ENCODE measurements at places on chromosomes 16 and 17.

DNA sequence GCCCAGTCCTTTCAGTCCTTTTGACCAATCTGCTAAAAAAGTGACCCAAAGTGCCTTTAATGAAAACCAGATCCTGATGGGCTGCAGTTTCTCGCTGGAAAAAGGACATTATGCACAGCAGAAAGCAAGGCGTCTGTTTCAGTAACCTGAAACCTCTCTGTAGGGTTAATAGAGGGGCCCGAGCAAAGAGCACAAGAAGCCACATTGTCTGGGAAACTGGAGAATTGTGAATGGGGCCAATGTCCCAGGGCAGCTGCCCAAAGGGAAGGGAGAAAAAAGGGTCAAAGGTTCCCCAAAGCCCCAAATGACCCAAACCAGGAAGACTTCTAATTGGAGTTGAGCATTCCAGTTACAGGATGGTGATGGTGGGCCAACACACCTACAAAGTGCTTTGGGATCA, 3.0 kb downstream of the OTOA start:
- no peak for DNase-seq

- no peak for DNase-seq
These were observed 573 bp upstream of the CDK10 start for GRCh38 chr16:89685916-89686315.

- DNase-seq = no peak
These were observed 152.3 kb downstream of the PCTP start for GRCh38 chr17:55903028-55903690.

DNA sequence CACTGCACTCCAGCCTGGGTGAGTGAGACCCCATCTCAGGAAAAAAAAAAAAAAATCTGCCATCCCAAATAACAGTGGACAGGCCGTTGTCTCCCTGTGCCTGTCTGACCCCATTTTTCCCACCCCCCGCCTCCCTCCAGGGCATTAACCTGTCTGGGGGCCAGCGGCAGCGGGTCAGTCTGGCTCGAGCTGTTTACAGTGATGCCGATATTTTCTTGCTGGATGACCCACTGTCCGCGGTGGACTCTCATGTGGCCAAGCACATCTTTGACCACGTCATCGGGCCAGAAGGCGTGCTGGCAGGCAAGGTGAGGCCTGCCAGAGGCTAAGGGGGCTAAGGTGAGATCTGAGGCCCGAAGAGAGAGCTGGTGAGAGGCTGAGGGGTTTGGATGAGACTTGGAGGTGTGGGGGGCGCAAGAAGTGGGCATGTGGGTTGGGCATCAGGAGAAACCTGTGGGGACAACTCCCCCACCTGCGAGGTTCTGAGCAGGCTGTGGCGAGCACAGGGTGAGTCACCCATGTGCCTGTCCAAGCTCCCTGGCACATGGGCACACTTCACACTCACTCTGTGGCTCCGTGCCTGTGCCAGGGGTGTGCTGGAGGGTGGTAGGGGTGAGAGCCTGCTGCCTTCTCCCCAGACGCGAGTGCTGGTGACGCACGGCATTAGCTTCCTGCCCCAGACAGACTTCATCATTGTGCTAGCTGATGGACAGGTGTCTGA, 34.7 kb downstream of the ANKRD40 start:
- no peak for DNase-seq

DNA sequence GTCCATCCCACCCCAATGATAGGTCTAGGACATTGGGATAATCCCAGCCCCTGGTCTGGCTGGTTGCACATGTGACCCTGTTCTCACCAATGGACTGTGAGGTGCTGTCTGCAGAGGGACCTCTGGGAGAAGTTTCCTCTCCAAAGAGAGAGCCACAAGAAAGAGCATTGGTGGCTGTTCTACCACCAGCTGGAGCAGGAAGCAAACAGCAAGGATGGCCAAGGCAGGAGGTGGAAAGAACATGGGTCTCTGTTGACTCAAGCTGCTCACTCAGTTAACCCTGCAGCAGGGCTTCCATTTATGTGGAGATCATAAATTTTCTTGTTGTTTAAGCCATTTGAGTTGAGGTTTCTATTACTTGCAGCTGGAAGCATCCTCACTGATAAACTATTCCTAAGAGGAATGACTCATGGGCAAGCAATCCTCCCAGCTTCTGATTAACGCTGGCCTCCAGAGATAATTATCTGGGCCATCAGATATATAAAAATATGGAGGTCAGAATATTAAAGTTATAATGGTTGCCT, 52.6 kb downstream of the CYB5B start:
- DNase-seq = no peak

DNA sequence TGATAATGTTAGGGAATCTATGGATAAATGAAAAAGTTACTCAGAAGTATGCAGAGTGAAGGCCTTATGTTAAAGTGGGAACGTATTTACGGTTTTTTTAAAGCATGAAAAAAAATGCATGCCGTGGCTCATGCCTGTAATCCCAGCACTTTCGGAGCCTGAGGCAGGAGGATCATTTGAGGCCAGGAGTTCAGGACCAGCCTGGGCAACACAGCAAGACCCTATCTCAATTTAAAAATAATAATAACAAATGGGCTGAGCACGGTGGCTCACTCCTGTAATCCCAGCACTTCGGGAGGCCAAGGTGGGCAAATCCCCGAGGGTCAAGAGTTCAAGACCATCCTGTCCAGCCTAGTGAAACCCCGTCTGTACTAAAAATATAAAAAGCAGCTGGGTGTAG, 6.0 kb downstream of the POLR2A start:
- no peak for DNase-seq

- DNase-seq = no peak
These were observed 594 bp upstream of the SLC22A31 start for GRCh38 chr16:89200850-89201411.

- no peak for DNase-seq
These were observed 14.2 kb upstream of the MSI2 start for GRCh38 chr17:57242148-57242547.

DNA sequence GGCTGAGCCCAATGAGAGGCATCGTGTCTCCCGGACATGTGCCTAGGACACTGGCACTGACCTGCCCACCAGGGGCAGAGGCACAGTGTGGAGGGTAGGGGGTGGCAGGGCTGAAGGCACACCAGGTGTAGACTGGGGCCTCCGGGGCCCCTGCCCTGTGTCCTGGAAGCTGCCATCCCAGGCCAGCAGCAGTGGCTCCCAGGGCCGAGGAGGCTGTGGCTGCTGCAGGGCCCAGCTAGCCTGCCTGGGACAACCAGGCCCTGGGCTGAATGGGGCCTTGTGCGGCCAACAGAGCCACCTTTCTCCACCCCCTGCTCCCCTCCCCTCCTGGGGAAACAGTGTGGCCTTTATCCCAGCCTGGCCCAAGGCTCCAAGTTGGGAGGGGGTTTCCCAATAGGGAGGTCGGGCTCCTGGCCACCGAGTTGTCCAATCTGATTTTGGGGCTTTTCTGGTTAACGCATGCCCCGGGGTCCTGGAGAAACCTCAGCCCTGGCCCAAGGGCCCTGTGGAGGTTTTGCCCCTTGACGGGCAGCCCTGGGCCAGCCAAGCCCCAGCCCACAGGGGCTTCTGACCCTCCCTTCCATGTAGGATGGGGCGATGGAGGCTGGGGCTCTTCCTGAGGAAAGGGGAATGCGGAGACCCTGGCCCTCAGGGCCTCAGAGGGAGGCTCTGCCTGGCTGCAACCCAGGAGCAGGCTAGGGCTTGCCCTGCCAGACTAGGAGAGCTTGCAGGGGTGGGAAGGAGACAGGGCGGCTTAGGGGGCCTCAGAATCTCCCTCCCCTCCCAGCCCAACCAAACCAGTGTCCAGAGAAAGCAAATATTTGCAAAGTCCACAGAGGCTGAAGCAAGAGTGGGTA, 4.2 kb downstream of the MTSS2 start:
- no peak for DNase-seq

- no peak for DNase-seq
These were observed 9.7 kb upstream of the NXPH3 start for GRCh38 chr17:49565948-49566491.

- no peak for DNase-seq
These were observed 439.8 kb upstream of the DYNLRB2 start for GRCh38 chr16:80100846-80101451.

GRCh38 chr17:80471922-80472321, 4.5 kb downstream of the NPTX1 start:
- no peak for DNase-seq

- no peak for DNase-seq
These were observed 38.9 kb upstream of the ATP2A3 start for GRCh38 chr17:4003131-4003500.

- DNase-seq = no peak
These were observed 90.1 kb downstream of the XYLT1 start for GRCh38 chr16:17380613-17381012.

DNA sequence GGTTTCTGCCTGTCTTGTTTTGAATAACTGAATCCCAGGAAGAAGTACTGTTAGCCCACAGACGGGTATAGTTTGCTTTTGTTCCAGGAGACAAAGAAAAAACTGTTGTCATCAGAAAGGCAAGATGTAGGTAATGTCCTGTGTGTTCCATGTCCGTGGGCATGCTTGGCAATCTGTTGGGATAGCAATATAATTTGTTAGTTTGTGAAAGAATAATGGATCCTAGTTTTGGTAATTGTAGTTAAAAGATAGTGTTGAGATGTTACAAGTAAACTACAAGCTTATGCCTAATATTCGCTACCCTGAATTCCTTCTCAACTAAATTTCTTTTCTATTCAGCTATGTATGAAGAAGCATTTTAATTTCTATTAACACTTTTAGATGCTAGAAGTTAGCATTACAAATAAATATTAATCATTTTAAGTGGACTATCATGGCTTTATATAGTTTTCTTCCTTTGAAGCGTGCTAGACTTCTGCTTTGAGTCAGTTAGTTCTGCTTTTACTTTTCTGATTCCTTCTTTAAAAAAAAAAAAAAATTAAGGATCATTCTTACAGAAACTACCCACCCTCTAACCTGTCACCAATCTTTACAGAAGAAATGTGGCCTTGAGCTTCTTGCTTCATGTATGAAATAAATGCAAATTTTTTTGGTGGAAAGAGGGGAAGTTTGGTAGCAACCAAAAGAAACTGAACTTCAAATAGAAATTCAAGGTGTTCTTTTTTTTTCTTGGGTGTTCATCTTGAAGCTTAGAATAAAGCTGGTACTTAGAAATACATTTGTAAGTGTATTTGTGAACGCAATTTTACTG, 2.4 kb downstream of the EVI2A start:
- DNase-seq = no peak

DNA sequence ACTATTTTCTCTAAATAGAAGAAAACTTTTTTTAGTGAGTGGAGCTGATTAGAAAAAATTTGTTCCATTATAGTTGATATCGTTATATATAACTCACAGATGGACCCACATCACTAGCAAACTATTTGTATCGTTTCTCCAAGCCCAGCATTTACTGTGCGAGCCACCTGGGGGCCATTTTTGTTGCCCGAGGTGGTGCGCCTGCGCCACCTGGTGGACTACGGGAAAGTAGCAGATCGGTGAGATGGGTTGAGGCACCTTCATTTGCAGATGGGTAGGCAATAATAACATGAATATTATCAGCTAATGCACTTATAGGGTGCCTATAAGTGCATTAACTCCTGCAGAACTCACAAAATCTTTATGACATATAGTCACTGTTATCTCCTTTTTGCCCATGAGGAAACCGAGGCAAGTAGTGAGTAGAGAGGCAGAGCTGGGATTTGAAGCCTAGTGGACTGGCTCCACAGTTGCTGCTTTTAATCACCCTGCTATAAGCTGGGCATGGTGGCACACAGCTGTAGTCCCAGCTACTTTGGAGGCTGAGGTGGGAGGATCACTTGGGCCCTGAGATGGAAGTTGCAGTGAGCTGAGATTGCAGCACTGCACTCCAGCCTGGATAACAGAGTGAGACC, 23.2 kb upstream of the NTN1 start:
- DNase-seq = peak; percentile 57

DNA sequence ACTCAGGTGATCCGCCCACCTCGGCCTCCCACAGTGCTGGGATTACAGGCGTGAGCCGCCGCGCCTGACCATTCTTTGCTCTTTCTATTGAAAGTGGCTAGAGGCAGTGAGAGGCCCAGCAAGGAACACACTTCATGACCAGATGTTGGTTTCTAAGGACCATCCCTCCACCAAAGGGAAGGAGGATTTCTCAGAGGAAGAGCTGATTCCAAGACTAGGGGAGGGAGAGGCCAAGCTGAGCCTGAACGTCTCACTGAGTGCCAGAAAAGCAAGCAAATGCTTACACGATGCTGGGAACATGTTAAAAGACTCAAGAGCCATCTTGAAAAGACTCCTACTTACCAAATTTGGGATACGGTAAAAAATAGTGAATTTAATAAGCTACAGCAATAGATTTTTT, 79.2 kb downstream of the MRM3 start:
- no peak for DNase-seq

DNA sequence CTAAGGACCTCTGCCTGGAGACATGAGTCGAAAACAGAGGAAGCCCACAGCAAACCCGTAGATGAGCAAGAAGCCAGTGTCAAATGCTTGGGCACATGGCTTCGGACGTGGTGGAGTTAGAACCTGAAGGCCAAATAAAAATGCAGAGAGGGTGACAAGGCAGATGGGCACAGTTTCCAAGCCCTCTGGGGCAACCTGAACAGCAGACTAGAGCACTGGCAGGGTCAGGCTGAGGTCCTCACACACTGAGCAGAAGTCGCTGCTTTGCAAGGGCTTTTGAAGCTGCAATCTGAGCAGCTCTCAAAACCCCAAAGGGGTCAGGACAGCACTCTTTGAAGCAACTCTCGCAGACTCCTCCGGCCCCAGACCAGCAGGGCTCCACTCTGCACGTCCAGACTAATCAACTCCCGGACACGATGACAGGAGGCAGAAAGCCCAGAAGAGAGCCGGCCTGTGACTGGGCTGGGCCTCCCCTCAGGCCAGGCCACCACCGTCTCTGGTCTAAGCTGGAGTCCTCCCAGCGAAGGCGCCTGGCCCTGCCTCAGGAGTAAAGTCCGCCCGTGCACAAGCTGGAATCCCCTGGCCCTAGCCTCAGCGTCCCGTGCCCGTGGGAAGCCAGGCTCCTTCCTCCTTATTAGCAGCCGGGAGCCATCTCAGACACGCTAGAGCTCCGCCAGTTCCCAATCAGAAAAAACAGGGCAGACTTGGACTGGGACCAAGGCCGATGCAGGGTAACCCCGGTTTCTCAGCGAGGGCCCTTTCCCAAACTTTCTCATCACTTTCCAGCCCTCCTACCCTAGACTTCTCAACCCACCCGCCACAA, 924 bp downstream of the SMARCD2 start:
- no peak for DNase-seq

GRCh38 chr17:65191811-65192740, 54.9 kb downstream of the RGS9 start:
- DNase-seq = no peak
